Right hindlimb (tissue), 1 donor: ENCODE measurements at places on chromosomes 5 and 9.

DNA sequence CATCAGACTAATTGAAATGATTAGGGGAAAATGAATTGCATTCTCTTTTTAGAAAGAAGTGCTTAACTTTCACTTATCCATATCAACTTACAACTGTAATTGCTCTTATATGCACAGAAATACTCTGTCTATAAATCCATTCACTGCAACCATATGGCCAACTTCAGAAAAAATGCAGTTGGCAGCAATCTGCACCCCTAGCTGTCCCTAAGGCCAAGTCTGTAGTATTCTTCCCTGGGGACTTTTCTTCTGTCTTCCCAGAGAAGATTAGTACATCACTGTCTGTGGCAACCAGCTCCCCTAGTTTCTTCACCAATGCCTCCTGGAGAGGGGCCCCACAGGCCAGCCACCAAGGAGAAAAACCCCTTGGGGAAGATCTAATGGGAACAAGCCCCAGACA is 45.4 kb downstream of the ABCA1 start:
- no peak for DNase-seq

- no peak for DNase-seq
Observed at GRCh38 chr5:149345892-149346222, 558 bp downstream of the GRPEL2 start.

GRCh38 chr5:89421035-89421434 is 538.1 kb upstream of the MEF2C start:
- DNase-seq, result no peak

- no peak for DNase-seq
Observed at GRCh38 chr5:178505639-178506407, 84.4 kb downstream of the COL23A1 start.
